ENCODE measurements at places on chromosomes 1 and 21. TPM values are rescaled to one million over a fixed set of nuclear protein-coding genes. Genes with fewer than 3 reads are reported as not detected.

HTR6 gene
- 1.6 TPM for polyA plus RNA-seq

DNA sequence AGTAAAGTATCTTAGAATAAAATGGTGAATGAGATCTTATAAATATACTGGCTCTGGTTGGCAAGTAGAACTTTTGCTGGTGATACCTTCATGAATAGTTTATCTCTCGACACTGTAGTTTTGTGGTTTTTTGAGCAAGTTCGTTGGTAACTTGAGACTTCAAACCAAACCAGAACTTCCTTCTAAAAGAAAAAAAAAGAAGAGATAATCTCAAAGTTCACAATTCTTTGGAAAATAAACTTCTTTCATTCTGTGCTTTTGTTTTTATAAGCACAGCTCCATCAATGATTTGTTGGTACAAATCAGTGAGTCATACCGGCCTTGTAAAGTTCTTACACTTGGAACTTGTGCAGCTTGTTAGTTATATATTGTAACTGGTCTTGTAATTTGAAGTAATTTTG lies 2.3 kb downstream of the HIPK1 start:
- no peak for DNase-seq

GRCh38 chr1:18093193-18093592 lies 14.4 kb upstream of the IGSF21 start:
- DNase-seq = no peak

NVL gene
- 43.2 TPM for polyA plus RNA-seq

FCRLB gene
- polyA plus RNA-seq = 5.8 TPM

GRCh38 chr1:72997041-72997440 lies 714.7 kb upstream of the NEGR1 start:
- DNase-seq = no peak

Measured in left renal pelvis (tissue), 4 donors.